Activated B cell treated with CpG ODN at 0.5 μM for 24 hours (primary cell): ENCODE measurements at places on chromosomes 3 and 15.

DNA sequence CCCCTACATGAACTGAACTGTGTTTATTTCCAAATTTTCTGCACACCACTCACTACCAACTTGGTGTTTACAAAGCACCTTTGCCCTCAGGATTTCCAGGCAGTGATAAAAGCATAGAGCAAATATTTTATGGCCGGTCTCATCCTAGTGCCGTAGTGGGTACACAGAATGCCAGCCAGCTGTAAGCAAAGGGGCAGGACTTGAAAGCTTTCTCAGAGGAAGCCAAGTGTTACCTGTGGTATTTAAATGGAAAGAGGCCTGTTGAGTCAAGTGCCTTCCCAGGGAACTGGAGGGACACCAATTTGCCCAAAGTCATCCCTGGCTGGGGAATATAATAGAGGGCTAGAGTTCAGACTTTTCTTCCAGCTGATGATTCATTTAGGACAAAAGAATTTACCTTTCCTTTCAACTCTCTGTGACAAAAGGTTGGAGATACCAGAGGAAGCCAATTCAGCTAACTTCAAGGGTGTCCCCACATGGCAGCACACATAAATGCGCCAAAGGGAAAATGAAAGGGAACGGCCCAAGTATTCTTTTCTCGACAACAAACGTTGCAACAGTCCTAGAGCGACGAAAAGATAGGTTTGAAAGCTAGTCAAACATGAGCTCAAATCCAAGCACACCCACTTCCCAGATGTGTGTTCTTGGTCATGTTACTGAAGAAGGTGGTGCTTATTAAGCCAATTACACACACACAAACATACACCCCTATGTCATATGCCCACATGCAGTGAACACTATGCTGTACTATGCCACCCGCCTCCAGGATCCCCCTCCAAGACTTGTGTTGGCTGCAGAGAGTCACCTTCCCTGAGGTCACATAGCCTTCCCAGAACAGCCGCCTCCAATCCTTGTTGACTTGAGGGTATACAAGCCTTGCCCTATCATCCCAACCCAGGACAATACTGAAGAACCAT, 27.7 kb downstream of the MAGI1 start:
- H3K4me3 ChIP-seq: no peak overlapping the region
- no peak for DNase-seq
- H3K4me1 ChIP-seq: no peaks in the 10 kb centered on the region
- no peak overlapping the region for H3K27ac ChIP-seq

DNA sequence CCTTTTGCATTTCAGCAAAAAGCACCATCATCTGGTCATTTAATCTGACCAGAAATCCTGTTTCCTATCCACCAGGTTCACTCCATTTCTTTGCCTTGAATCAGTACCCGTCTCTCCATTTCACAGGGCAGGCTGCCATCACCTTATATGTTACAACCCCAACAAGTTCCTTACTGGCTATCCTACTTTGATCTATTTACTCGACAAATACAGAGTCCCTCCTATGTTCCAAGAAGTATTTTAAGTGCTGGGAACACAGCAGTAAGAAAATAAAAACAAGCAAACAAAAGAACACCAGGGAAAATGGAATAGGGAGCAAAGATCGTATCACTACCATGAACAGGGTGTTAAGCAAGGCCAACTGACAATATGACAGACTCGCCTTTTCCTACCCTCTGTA, 295.2 kb upstream of the WNT5A start:
- H3K4me3 ChIP-seq: no peak overlapping the region
- DNase-seq: no peak
- no peak overlapping the region for H3K27ac ChIP-seq

DNA sequence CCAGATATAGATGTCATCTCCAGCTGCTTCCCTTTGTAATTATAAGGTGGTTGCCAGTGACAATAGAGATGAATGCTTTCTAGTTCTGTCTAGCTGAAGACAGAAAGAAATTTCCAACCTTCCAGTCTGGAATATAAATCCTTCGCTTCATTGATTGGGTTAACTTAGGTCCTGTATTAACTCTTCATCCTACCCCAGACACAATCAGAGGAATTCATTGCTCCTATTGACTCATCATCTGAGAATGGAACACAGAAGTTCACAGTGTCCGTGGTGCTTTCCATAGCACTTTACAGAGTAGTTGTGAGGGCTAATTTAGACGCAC, 241.4 kb downstream of the NFKBIZ start:
- H3K36me3 ChIP-seq: no peaks in the 10 kb centered on the region
- H3K27ac ChIP-seq: no peak overlapping the region
- no peak for DNase-seq

DNA sequence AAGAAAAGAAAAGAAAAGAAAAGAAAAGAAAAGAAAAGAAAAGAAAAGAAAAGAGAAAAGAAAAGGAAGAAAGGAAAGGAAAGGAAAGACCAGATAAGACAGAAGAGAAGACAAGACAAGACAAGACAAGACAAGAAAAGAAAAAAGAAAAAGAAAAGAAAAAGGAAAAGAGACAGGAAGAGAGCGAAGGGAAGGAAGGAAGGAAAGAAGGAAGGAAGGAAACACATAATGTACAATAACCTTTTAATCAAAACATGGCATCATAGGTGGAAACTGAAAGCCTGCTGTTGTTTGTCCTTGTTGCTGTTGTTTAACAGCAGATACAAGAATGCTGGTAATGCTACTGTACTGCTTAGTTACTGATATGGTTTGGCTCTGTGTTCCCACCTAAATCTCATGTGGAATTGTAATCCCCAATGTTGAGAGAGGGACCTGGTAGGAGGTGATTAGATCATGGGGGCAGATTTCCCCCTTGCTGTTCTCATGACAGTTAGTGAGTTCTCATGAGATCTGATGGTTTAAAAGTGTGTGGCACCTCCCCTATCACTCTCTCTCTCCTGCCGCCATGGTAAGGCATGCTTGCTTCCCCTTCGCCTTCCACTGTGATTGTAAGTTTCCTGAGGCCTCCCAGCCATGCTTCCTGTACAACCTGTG, 67.3 kb downstream of the MCF2L2 start:
- no peak overlapping the region for H3K27ac ChIP-seq
- H3K4me3 ChIP-seq: no peak overlapping the region
- no peaks in the 10 kb centered on the region for H3K36me3 ChIP-seq
- no peaks in the 10 kb centered on the region for H3K27me3 ChIP-seq
- peaks cover 4% of the 10 kb centered on the region for H3K4me1 ChIP-seq
- DNase-seq: no peak

DNA sequence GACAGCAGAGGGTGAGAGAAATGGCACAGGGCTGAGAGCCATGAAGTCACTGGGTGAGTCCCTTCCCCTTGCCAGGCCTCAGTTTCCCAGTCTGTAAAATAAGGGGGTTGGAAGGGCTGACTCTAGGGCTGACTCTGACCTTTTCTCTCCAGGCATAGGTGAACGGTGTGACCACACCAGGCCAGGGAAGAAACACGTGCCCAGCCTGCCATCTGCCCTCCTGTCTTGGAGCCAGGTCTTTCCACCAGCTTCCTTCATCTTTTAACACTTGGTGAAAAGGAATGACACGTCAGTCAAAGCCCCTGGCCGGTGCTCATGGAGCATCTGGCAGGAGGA, 74.4 kb downstream of the CPN2 start:
- H3K4me1 ChIP-seq: no peaks in the 10 kb centered on the region
- H3K36me3 ChIP-seq: no peaks in the 10 kb centered on the region
- no peak for DNase-seq
- H3K4me3 ChIP-seq: no peak overlapping the region

DNA sequence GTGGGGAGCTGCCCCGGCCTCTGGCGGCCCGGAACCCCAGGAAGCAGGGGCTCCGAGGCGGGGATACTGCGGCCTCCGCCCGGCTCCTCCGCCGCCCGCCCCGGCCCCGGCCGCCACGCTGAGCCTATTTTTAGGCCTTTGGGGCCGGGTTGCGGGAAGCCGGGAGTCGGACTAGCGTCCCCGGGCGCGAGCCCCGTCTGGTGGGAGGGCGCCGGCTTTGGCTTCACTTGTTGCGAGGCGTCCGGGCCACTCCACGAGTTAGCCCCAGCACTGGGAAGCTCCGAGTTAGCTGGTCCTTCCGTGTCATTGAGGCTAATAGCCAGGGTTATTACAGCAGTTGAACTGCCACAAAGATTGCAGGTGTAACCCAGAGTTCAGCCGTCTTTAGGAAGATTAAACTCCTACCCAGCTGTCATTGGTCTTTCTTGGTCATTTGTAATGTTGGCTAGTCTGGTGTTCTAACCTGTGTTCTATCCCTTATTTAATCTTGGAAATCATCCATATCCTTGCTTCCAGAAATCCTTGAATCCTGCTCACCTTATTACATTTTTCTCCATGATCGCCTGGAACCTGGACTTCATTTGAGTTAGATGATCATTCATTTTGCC, 791 bp downstream of the GYG1 start:
- H3K4me3 ChIP-seq: peak overlapping the region; percentile 84
- H3K27ac ChIP-seq: peak overlapping the region; percentile 69
- peaks cover 24% of the 10 kb centered on the region for H3K36me3 ChIP-seq
- H3K4me1 ChIP-seq: peaks cover 21% of the 10 kb centered on the region
- no peaks in the 10 kb centered on the region for H3K27me3 ChIP-seq
- peak; percentile 43 for DNase-seq

DNA sequence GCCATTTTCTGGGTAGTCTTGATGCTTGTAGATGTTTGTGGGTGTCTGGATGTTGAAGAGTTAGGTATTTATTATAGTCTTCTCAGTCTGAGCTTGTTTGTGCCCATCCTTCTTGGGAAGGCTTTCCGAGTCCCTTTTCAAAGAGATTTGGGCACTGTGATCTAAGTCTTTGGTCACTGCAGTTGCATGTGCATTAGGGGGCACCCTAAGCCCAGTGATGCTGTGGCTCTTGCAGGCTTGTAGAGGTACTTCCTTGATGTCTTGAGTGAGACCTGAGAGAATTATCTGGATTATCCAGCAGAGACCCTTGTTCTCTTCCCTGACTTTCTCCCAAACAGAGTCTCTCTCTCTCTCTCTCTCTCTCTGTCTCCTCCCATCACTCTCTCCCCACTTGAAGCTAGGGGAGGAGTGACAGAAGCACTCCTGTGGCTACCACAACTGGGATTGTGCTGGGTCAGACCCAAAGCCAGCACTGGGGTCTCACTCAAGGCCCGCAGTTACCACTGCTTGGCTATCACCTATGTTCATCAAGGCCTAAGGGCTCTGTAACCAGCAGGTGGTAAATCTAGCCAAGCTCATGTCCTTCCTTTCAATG, 68.5 kb downstream of the TMCO5A start:
- no peak overlapping the region for H3K27ac ChIP-seq
- H3K27me3 ChIP-seq: peaks cover 6% of the 10 kb centered on the region
- DNase-seq: no peak
- no peak overlapping the region for H3K4me3 ChIP-seq
- no peaks in the 10 kb centered on the region for H3K36me3 ChIP-seq

GRCh38 chr3:53794597-53794996, 51.6 kb downstream of the CHDH start:
- DNase-seq: no peak
- H3K27ac ChIP-seq: no peak overlapping the region
- no peaks in the 10 kb centered on the region for H3K27me3 ChIP-seq

DNA sequence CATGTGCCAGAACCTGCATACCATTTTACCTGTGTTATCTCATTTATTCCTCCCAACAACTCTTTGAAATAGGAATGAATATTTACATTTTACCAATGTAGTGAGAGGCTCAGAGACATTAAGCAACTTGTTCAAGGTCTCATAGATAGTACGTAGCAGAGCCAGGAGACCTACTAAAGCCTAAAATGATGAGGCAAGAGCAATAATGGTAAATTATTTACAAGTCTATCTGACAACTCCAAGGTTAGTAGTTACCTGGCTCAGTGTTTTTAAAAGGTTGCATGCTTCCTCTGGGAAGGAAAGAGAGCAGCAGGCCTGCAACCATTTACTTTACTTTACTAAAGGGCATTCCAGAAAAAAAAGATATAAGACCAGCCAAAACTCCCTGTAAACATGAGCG, 103.0 kb downstream of the CFAP20DC start:
- H3K36me3 ChIP-seq: no peaks in the 10 kb centered on the region
- H3K27me3 ChIP-seq: no peaks in the 10 kb centered on the region
- no peak overlapping the region for H3K27ac ChIP-seq
- no peak for DNase-seq
- no peak overlapping the region for H3K4me3 ChIP-seq
- H3K4me1 ChIP-seq: peaks cover 25% of the 10 kb centered on the region

DNA sequence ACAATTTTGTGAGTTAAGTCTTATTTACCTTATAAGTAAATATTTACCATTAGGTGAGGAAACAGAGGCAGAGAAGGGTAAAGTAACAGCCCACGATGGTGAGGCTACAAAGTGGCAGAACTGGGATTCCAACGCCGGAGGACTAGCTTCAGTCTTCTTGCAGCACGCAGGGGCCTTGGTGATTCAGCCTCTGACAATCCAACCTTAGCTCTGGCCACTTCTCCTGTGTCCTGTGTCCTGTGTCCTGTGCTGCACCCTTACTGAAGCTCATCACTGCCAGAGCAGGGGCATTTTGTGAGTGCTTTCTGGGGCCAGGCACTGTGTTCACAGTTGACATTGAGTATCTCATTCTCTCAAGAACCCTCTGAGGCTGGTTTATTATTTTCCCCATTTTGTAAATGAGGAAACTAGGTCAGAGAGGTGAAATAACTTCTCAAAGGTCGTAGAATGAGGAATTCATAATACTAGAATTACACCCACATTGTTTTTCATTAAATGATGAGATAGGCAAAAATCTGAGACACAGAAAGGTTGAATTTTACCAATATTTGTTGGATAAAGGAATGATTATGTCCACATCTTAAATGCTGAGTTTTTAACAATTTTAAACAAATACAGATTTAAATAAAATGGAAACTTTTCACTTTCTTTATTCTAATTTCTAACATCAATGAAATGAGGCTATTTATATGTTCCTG, 215.9 kb downstream of the BBX start:
- DNase-seq: no peak
- H3K36me3 ChIP-seq: peaks cover 24% of the 10 kb centered on the region
- H3K27me3 ChIP-seq: no peaks in the 10 kb centered on the region
- H3K4me3 ChIP-seq: peak overlapping the region; percentile 12
- peak overlapping the region; percentile 60 for H3K27ac ChIP-seq
- peaks cover 31% of the 10 kb centered on the region for H3K4me1 ChIP-seq

GRCh38 chr15:32838820-32839219, 121.0 kb downstream of the GREM1 start:
- H3K27ac ChIP-seq: no peak overlapping the region
- DNase-seq: no peak
- peaks cover 23% of the 10 kb centered on the region for H3K27me3 ChIP-seq
- H3K4me3 ChIP-seq: no peak overlapping the region
- H3K4me1 ChIP-seq: peaks cover 18% of the 10 kb centered on the region

DNA sequence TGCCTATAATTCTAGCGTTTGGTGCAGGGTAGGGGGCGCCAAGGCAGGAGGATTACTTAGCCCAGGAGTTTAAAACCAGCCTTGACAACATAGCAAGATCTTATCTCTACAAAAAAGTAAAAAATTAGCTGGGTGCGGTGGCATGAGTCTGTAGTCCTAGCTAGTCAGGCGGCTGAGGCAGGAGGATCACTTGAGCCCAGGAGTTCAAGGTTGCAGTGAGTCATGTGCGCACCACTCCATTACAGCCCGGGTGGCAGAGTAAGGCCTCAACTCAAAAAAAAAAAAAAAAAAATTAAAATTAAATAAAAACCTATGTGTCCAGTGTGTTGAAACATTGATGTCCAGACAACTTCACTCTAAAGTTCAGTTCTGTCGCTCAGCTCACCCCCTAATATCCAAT, 78.2 kb upstream of the SOX2 start:
- no peak overlapping the region for H3K27ac ChIP-seq
- no peaks in the 10 kb centered on the region for H3K27me3 ChIP-seq
- no peak for DNase-seq
- no peaks in the 10 kb centered on the region for H3K4me1 ChIP-seq
- H3K36me3 ChIP-seq: no peaks in the 10 kb centered on the region
